Osteocyte (in vitro differentiated cells): ENCODE measurements at places on chromosomes 13 and 19. TPM values are rescaled to one million over a fixed set of nuclear protein-coding genes. Genes with fewer than 3 reads are reported as not detected.

Gene FBXL3
- 43.0 and 43.6 TPM in 2 replicates for total RNA-seq

Gene HRC
- total RNA-seq = not detected in 2 replicates

Gene FCER2
- total RNA-seq = not detected in 2 replicates

Gene C13orf46
- total RNA-seq = 2.4 and 2.9 TPM in 2 replicates

Gene CEACAM20
- not detected in 2 replicates for total RNA-seq

Gene FCAR
- not detected in 2 replicates for total RNA-seq

Gene ZNF544
- 25.2 and 25.7 TPM in 2 replicates for total RNA-seq

Gene UBE2M
- total RNA-seq = 76.2 and 78.3 TPM in 2 replicates

Gene RGCC
- total RNA-seq = 1.3 and 1.6 TPM in 2 replicates

Gene ZNF709
- total RNA-seq = 3.4 and 3.9 TPM in 2 replicates

Gene UBE2L5
- total RNA-seq = not detected in 2 replicates

Gene ELANE
- 1.1 and 1.2 TPM in 2 replicates for total RNA-seq

Gene CABP5
- total RNA-seq = not detected in 2 replicates

Gene PCDH17
- 0.57 and 0.62 TPM in 2 replicates for total RNA-seq

Gene DZIP1
- 45.0 and 50.8 TPM in 2 replicates for total RNA-seq

Gene NOVA2
- total RNA-seq = not detected in 2 replicates

Gene KASH5
- total RNA-seq = not detected in 2 replicates

Gene PRR19
- 2.0 and 2.2 TPM in 2 replicates for total RNA-seq

Gene TSC22D1
- total RNA-seq = 118 and 122 TPM in 2 replicates

Gene KMT2B
- 45.1 and 45.3 TPM in 2 replicates for total RNA-seq

Gene OLFM4
- total RNA-seq = not detected in 2 replicates

Gene LILRB2
- total RNA-seq = not detected in 2 replicates

Gene LYL1
- total RNA-seq = not detected in 2 replicates

Gene A1BG
- total RNA-seq = 39.8 and 40.0 TPM in 2 replicates

Gene PDE4A
- 12.4 and 12.7 TPM in 2 replicates for total RNA-seq

Gene ZNF547
- 3.4 and 5.5 TPM in 2 replicates for total RNA-seq

Gene ZNF491
- 4.4 and 6.2 TPM in 2 replicates for total RNA-seq

Gene MCEMP1
- total RNA-seq = not detected in 2 replicates

Gene STARD13
- total RNA-seq = 64.8 and 72.0 TPM in 2 replicates

Gene TLE6
- 0.65 and 1.5 TPM in 2 replicates for total RNA-seq

Gene SPHK2
- total RNA-seq = 34.4 and 34.7 TPM in 2 replicates

Gene SLAIN1
- 0.16 TPM in 1 of 2 replicates, not detected in the other for total RNA-seq

Gene ACP7
- not detected in 2 replicates for total RNA-seq

Gene WDR87
- total RNA-seq = not detected in 2 replicates

Gene THAP8
- 7.3 and 8.0 TPM in 2 replicates for total RNA-seq

Gene CGB2
- total RNA-seq = not detected in 2 replicates

Gene IL27RA
- 1.8 and 1.9 TPM in 2 replicates for total RNA-seq

Gene MEF2B
- total RNA-seq = 1.2 and 1.6 TPM in 2 replicates

Gene CCDC70
- not detected in 2 replicates for total RNA-seq

Gene KLK5
- total RNA-seq = not detected in 2 replicates

Gene OR7C1
- not detected in 2 replicates for total RNA-seq

Gene TMPRSS9
- 0.08 TPM in 1 of 2 replicates, not detected in the other for total RNA-seq

Gene SPATA13
- 2.7 and 3.3 TPM in 2 replicates for total RNA-seq

Gene ZNF345
- 10.0 and 11.6 TPM in 2 replicates for total RNA-seq

Gene ZNF534
- total RNA-seq = not detected in 2 replicates

Gene ZNF132
- total RNA-seq = 0.71 and 1.2 TPM in 2 replicates
